Activated CD4-positive, alpha-beta T cell treated with anti-CD3 and anti-CD28 coated beads, Interleukin-10, Interleukin-2, amounts not matched to agents 100 ng/mL and 50 ng/mL, durations not matched to agents 16 hours and 8 hours (primary cell): ENCODE measurements at places on chromosomes 6 and 20.

GRCh38 chr20:25496968-25497401 is 88.3 kb downstream of the NINL start:
- no peak for DNase-seq

- DNase-seq: peak; percentile 36
These were observed 19.0 kb upstream of the BLOC1S5 start for GRCh38 chr6:8082954-8083858.

DNA sequence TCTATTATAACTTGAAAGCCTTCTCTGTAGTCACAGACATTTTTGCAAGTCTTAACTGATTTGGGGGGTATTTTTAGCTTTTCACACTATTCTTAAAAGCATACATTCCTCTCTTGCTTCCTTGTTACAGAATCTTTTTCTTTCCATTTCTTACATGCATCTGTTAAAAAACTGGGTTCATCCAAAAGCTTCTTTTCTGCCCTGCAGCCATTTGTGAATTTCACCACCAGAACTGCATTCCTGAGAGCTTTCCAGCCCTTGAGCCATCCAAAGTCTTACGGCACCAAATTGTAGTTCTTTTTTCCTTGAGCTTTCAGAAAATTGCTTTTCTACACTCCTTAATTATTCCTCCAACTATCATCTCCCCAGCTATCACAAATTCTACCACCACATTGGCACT is 19.7 kb upstream of the GSTA4 start:
- DNase-seq: no peak

DNA sequence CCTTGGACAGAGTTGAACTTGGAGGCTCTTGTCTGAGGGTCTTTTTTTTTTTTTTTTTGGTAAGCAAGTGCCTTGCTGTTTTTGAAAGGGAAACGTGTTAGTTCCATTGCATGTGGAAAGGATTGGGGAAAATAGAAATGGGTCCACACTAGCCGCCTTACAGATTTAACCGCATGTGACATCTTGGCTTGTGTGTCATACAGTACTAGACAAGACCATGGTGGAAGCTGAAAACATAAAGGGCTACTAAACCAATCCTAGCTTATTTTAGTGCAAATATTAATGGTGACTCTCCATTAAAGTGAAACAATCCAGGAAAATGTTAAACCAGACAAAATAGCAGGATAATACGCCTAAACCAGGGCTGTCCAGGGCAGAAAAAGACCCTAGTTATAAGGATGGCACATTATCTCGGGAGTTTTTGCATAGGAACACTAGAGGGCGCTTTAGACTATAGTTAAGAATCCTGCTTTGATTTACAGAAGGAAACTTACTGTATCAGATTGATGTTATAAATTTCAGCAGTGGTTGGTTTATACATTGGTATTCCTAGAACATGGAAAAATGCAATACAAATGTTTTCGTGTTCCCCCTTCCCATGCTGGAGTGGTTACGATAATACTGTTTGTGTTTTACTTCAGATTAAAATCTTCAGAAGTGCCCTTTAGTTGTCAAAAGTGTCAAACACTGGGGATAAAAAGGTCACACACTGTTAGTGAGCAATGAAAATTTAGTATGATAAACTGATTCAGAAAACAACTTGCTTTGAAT is 59.8 kb upstream of the DEK start:
- peak; percentile 51 for DNase-seq

GRCh38 chr20:58542411-58543095 is 27.4 kb upstream of the APCDD1L start:
- no peak for DNase-seq

DNA sequence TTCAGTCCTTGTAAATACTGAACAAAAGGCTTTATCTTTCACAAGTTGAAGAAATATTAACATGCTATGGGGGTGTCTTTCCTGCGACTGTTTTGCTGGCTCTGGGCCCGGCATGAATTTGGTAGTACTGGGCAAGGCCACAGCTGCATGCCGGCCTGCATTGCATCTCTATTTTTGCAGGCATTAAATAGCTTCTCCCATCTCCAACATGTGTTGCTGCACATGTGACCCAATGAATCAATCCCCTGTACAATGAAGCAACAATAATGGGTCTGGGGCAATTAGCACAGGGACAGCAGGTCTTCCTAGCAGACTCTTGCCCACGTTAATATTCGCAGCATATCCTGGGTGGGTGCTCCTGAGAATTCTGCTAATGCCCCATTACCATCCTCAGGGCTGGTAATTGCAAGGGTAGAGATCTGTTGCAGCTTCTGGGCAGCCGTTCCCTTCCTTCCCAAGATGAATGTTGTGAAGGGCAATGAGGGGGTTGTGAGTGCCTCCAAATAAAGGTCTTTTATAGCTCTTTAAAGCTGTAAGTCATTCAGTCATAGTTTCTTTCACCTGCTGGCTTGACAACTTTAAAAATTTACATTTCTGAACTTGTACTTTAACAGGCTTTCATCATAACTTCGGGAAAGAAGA is 24.3 kb upstream of the CDYL start:
- DNase-seq: no peak

DNA sequence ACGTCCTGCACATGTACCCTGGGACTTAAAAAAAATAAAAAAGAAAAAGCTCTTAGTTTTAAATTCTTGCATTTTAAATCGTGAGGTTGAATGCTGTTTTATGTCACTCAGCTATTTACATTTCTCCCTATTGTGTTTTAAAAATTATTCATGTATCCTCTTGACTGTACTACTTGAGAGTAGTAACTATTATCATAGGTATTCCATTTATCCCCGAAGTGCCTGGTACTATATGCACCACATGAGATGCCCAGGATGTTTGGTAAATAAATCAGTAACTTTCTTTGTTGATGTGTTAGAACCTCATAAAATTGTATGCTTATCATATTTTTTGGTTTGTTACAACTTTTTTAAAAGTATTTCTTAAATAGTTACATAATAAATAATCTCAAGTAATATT is 18.4 kb downstream of the MAP3K4 start:
- DNase-seq: no peak

DNA sequence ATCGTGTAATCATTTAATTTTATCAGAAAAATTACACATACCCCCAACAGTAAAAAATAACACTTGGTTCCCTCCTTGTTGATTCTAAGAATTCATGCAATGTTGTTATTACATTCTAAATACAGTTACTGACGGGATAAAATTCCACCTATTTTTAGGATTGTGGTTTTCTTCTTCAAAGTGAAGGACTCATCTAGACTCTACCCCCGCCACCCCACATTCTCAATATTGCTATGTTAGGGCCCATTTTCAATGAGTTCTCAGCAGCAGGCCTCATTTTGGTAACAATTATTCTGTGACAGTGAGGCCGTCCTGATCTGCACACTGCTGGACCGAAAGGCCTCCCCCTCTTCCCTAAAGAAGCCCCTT is 43.5 kb downstream of the PREX1 start:
- peak; percentile 77 for DNase-seq

DNA sequence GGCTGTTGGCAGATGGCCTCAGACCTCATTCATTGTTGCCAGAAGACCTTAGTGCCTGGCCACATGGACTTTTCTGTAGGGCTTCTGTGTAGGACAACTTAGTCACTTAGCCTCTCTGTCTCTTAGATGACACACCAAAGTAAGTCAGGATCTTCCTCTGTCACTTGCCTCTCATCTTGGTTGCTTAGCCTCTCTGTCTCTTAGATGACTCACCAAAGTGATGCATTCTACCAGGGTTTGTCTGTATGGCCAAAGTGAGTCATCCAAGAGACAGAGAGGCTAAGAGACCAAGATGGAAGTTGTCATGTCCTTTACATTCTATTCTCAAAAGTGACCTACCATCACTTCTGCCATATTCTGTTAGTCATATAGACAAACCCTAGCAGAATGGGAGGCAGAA is 255.9 kb upstream of the DEFB112 start:
- DNase-seq: peak; percentile 5

DNA sequence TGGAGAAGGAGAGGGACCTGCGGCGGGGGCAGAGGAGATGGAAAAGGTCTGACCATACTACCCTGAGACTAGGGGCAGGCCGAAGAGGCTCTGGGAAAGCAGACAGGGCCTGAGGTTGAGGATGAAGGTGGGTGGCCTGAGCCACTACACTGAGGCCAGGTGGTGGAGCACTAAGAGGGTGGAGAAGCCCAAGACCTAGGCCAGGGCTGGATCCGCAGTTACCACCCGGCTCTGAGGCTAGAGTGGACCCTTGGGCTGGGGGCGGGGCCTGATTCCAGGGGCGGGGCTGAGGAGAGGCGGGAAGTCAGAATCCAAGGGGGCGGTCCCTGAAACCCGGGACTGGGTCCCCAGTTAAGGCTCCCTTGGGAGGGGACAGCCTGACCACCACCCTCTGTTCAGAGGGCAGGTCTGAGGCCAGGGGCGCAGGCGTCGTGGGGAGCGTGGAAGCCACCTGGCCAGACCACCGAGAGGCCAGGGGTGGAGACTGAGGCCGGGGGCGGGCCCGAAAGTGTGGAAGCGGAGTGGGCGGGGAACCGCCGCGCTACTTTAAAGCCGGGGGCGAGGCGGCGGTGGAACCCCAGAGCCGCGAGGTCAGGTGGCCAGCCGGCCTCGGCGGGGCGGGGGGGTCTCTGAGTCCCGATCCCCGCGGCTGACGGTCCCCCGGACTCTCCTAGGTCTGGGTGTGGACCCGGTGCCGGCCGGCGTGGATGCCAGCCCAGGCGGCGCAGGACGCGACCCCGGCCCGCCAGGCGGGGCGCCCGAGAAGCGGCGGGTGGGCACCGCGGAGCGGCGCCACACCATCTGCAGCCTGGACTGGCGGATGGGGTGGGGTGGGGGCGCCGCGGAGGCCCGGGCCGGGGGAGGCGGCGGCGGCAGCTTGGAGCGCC is 8.3 kb downstream of the CCM2L start:
- peak; percentile 29 for DNase-seq

DNA sequence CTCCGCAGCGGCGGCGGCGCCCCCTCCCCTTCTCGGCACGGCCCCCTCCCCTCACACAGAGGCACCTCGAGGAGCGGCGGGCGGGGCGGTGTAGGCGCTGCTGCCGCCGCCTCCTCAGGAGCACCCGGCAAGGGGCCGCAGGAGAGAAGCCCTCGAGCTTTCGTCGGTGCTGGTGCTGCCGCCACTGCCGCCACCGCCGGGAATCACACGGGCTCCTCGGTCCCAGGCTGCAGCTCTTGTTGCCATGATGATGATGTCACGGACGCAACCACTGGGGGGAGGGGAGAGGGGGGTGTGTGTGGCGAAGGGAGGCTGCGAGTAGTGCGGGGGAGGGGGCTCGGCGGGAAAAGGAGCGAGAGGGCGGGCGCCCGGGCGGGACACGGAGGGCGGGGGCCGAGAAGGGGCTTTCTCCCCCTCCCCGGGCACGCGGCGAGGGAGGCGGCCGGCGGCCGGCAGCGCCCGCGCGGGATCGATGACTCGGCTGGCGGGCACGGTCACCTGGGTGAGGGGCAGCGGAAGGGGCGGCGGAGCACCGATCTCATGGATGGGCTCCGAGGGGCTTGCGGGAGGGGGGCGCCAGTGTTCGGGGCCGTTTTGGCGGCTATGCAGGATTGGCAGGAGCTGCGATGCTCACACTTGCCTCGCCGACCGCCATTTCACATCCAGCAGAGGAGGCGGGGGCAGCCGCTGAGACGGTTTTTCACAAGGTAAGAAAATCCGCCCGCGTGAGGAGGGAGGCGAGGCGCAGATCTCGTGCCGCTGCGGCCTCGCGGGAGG is at the start of gene REV3L:
Gene REV3L (minus strand): TSS at position 260 of the 777 bp plus-strand sequence. CDS start 330 bp downstream, outside the sequence.
- DNase-seq: peak; percentile 92

GRCh38 chr6:39224523-39225182 is 4.6 kb downstream of the KCNK5 start:
- DNase-seq: no peak

DNA sequence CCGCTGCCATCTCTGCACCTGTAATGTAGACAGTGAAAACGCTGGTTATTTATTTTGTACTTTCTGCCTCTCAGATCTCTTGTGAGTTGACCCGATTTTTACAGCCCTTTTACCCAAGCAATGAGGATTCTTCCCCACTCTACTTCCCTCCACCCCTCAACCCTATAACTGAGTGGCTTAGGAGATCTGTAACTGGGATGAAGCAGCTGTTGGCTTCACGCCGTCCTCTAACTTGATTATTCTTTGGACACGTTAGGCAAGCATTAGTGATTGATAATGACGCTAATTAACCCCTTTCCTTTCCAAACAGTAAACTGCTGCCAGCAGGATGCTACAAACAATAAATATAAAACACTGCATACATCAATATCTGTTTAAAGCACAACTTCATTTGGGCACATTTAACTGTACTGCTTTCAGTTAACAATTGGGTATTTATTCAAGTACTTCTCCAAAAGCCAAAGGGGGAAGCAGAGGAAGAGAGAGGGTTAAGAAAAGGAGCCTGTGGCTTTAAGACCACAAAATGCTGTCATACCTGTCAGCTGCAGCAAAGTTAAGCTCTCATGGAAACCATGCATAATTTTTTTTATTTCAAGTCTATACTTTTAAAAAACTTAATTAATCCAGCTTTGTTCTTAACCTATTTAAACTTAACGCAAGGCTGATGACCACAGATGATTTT is 21.2 kb downstream of the TFAP2A start:
- DNase-seq: no peak

DNA sequence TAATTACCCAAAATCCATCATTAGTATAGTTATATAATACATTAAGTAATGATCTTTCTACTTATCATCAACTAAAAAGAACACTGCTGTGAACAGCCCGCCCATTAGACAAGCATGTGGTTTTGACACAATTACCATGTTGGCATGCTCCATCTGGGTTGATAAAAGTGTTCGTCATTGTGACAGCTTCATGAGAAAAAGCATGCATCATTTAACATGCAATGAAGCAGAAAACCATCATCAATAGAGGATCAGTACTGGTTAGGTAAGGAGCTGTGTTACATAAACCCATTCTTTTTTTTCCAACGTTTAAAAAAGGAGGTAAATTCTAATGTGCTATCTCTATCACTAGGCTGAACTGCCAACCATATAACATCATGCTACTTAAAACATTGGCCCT is 101.9 kb downstream of the EPB41L2 start:
- no peak for DNase-seq

DNA sequence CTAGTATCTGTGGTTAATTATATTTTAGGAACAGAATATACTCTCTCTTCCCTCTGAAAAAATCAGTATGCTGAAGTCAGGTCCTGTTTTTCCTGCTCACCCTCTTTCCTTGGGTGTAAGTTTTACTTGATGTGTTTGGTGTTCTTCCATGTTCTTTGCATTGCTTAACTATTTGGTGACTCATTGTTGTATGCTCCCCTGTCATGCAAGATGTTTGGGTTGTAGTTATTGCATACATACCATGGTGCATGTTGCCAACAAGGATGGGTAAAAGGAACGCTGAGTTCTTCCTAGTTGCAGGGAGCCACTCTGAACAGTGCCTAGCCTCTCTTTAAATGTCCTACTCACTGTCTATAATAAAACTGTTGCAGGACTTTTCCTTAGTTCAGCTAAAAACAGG is 207.9 kb upstream of the LAMP5 start:
- DNase-seq: no peak

DNA sequence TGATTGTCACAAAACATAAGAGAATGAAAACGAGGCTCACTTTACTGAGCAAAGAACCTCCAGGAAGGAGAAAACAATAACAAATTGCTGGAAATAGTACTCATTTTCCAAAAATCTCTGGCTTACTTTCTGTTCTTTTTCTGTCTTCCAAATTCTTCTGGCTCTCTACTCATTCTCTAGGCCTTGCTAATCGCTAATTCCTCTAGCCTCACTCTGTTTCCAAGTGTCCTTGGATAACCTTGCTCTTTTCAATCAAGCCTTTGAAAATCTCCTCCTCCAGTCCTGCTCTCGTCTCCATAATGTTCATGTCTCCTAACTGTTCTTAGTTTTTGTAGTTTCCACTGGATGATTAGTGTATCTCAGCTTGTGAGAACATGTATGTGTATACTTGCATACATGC is 96.2 kb upstream of the MAP7 start:
- DNase-seq: no peak

GRCh38 chr6:166344240-166344639 is 1.9 kb upstream of the SFT2D1 start:
- no peak for DNase-seq

- DNase-seq: no peak
These were observed 205.4 kb upstream of the RNF24 start for GRCh38 chr20:4220756-4221155.
